Skeletal muscle tissue (tissue), 5 donors: ENCODE measurements at places on chromosomes 11 and 22. TPM values are rescaled to one million over a fixed set of nuclear protein-coding genes. Genes with fewer than 3 reads are reported as not detected.

RAB39A gene
- 2.1 TPM for total RNA-seq

PANX3 gene
- not detected for total RNA-seq

TRPM5 gene
- under 0.01 TPM for total RNA-seq

ESAM gene
- 9.4 TPM for total RNA-seq

OR4B1 gene
- not detected for total RNA-seq

KBTBD3 gene
- total RNA-seq: 3.1 TPM

FDX1 gene
- 7.3 TPM for total RNA-seq

CTSW gene
- 1.0 TPM for total RNA-seq

ZNRF3 gene
- 7.3 TPM for total RNA-seq

C11orf97 gene
- not detected for total RNA-seq

OR5A1 gene
- total RNA-seq: not detected

RFPL1 gene
- not detected for total RNA-seq

CASP12 gene
- 0.52 TPM for total RNA-seq

ROBO4 gene
- total RNA-seq: 14.1 TPM

TSSK2 gene
- total RNA-seq: not detected

ELF5 gene
- not detected for total RNA-seq
